Daoy (cell line): ENCODE measurements at places on chromosomes 1 and 21.

GRCh38 chr1:175133673-175134435 is 58.7 kb downstream of the KIAA0040 start:
- peak; percentile 34 for DNase-seq

DNA sequence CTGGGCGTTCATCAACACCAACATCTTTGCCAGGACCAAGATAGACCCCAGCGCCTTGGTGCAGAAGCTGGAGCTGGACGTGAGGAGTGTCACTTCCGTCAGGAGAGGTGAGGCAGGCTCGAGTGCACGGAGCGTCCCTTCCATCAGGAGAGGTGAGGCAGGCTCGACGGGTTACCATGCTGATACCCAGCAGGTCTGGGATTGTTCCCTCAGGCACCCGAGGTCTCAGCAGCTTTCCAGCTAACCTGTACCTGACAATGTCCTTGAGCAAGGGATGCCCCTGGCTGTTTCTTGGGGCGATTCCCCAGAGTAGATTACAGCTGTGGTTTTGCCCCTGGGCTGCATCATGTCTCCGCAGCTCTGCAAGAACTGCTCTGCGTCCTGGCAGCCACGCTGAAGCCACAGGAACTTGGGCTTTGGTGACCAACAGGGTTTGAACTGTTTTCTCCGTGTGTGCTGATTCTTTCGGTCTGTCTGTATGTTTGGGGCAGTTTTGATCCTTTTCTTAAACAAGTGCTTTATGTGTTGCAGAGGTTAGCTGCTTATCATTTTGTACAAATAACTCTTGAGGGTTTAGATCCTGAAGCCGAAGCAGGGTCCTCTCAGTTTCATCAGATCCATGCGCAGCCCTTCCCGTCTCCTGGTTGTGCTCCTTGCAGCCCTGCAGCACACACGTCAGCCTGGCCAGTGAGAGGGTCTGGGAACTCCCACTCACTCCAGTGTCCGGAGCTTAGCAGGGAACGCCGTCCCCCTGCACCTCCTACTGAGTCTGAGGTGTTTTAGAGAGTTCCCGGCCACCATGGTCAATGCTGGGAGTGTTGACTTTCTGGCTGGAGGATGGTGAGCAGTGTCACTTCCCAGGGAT is 4.1 kb downstream of the SLX9 start:
- no peak for DNase-seq

GRCh38 chr21:38280454-38280853 is 23.7 kb downstream of the KCNJ15 start:
- no peak for DNase-seq

GRCh38 chr1:206068314-206068713 is 15.3 kb downstream of the RHEX start:
- no peak for DNase-seq

DNA sequence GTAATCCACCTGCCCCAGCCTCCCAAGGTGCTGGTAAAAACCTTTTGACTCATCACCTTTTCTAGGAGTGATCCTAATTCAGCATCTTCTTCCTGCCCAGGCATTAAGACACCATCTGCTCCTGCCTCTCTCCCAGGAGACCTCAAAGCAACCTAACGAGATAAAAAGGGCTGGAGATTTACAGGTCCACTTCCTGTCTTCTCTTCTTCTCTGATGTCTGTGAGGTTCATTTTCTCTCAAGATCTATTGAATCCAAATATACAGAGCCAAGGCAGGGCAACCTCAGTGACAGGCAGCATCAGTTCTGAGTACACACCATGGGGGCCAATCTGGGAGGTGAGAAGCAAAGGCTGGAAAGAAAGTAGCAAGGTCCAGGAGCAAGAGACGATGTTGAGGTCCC is 219.4 kb downstream of the SETD4 start:
- DNase-seq: no peak
